ENCODE measurements at places on chromosomes 2 and 18.

DNA sequence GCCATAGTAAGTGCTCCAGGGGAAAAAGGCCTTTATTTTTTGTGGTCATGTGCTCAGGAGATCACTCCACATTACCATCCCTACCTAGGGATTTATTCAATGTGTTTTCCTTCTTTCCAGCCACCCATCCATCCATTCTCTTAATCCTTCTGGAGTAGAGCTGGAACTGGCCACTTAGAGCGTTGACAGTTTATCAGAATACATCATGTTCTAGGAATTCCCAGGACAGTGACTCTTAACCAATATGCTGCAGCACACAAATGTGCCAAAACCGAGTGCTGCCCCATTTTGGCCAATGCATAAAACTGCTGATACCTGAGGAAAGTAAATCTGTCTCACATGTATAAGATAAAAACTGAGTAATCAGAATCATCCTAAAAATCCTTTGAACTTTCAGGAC lies 63.7 kb downstream of the FARSB start:
- DNase-seq, result no peak

- no peak for DNase-seq
These were observed 106.6 kb downstream of the TMEM131 start for GRCh38 chr2:97889156-97889555.

DNA sequence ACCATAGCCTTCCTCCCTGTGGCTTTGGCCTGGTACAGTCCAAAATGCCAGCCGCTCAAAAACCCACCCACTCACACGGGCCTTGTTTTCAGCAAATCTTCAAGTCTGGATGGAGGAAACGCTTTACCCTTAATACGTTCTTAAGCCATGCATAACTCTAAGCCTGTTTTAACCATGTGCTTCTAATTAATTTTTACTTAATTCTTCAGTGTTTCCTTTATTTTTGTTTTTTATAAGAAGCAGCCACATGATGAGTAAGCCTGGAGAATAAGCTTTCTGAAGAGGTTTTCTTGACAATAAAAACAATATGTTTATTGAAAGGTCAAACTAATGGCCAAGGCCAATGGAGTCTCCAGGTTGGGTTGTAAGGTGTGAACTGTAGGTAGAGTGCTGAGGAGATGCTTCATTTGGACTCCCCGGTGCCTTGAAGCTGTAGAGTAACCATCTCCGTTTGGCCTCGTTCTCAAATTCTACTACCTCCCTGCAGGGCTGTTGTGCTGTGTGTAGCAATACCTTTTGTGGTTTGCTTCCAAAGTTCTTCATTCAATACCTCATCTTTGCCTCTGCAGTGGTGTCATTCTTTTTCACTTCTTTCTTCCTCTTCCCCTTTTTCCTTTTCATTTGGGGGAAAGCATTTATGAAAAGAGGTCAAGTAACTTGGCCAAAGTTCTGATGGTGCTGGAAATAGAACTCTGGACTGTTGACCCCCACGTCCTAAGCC lies 113.7 kb downstream of the PRKCE start:
- no peak for DNase-seq

DNA sequence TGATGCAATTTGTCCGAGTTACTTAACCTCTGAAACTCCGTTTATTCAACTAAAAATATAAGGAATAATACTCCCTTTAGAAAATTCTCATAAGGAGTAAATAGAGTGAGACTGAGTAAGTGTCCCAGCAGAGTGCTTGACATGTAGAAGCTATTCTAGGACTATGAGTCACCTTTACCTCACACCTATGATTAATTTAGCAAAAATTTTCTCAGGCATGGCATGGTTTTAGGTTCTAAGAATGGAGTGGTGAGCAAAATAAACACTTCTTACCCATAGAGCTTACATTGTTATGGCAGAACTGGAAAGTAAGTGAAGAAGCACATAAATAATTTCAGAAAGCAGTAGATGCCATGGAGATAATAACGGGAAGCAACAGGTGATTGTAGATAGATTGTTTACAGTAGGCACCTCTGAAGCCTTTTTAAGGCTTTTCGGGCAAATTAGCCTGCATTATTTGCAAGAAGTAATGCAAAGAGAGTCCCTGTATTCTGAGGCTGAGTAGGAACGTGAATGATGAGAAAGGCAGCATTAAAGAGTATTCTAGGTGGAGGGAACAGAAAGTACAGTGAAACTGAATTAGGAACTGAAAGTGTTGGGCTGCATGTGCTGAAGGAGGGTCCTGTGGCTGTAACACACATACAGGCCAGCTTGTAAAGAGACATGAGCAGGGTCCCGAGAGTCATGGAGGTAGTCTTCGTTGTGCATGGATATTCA lies 209.2 kb downstream of the ZNF407 start:
- no peak for DNase-seq

- no peak for DNase-seq
These were observed 1.8 kb downstream of the CCDC141 start for GRCh38 chr2:179048099-179048498.

DNA sequence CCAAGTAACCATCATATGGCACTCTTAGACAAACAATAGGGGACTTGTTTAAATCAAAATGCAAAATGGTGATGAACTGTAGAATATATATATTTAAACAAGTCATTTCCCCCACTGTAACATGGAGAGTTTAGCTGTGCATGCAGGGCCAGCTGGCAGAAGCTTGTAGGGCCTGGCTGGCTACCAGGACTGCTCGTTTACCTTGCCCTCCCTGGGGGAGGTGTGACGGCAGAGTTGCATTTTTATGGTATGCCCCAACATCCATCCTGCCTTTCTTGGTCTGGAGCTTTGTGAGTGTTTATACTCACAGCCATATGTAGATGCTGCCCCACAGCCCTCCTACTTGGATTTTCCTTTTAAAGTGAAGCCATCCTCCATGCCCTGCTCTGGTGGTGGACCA lies 101.7 kb upstream of the ZFP36L2 start:
- no peak for DNase-seq

DNA sequence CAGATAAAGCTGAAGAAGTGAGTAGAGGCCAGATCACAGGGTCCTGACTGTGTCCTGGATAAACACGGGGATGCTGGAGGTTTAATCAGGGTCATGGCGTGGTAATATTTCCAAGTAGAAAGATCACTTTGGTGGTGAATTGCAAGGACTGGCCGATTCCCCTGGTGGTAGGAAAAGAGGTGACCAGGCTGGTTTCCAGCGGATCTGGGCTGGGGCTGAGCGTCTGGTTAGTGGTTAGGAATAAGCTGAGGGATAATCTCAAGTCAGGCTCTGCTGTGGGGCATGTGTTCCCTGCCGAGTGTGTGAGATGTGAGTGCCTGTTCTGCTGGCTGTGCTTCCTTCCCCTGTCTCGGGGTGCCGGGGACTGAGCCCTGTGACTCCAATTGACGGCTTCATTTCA lies 484.0 kb downstream of the TSN start:
- DNase-seq, result no peak

DNA sequence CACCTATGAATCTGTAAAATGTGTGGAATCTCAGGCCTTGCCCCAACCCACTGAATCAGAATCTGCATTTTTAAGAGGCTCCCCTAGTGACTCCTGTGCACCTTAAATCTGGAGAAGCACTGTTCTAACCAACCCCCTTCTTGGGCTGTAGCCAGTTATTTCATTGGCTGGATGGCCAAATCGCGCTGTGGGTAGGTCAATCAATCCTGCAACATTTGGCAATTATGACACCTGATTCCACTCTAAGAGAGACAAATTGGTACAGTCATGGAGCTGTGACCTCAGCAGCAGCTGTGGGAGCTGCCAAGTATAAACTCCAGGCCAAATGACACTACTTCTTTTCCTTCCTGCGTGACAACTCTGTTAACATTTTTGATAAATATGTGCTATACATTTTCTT lies 208.7 kb downstream of the CLIP4 start:
- no peak for DNase-seq

DNA sequence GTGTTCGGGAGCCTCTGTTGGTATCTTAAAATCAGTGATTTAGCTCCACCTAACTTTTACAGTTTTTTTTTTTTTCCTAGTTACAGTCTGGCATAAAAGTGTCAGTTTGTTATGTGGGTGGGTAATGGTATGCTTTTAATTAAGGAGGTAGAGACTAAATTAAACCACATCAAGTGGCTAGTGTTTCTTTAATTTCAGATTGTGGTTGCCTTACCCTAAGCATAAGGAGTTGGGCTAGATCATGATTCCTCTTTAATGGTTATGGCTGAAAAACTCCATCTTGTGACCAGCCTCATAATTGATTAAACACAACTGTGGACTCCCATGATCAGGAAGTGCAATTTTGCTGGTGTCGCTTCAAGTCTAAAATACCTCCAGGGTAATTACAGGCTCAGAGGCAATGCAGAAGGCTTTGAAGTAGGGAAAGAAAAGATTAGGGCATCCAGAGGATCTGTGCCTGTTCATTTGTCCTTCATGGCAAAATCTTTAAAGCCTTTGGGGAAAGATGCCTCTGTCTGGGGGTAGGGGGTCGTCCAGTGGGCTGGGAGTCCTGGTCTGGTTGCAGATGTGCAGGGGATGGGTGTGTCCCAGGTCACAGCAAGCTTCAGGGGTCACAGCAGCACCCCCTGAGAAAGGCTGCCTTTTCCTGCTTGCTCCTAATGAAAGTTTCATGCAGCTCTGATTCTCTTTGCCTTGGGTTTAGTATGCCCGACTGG lies 579.2 kb downstream of the BCL11A start:
- no peak for DNase-seq

GRCh38 chr2:62379566-62379965 lies 126.4 kb downstream of the TMEM17 start:
- no peak for DNase-seq

DNA sequence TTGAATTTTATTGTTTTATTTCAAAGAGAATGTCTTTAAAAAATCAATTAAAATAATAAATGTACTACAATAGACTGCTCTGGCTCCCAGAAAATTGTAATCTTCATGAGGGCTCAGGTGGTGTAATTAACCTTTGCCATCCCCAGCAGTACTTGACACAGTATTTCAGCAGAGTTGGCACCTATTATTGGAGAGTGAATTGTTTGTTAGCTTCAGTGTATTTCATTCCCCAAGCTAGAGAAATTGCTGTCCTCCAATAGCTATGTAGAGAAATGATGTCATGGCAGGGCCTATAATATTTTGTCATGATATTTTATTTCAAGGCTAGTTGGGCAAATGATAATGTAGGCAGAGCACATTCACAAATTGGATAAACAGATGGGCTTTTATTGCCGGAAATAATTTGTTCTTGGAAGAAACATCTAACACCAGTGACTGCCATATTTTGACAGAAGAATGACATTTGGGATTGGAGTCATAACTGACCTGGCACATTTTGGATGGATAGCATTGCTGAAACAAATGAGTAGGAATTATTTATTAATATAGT lies 712.0 kb upstream of the NXPH2 start:
- DNase-seq, result no peak

GRCh38 chr18:41753826-41754225 lies 201.2 kb upstream of the PIK3C3 start:
- DNase-seq, result no peak

GRCh38 chr18:45760462-45761036 lies 36.6 kb downstream of the SLC14A1 start:
- DNase-seq, result no peak
